ENCODE measurements at places on chromosomes 3 and 15. TPM values are rescaled to one million over a fixed set of nuclear protein-coding genes. Genes with fewer than 3 reads are reported as not detected.

CCDC9B gene
- total RNA-seq: 1.0 TPM

SMCO1 gene
- not detected for total RNA-seq

WDR76 gene
- 11.1 TPM for total RNA-seq

PLOD2 gene
- total RNA-seq: 65.4 TPM

PLAAT1 gene
- total RNA-seq: not detected

FAN1 gene
- 20.1 TPM for total RNA-seq

P4HTM gene
- not detected for total RNA-seq

ADAMTS9 gene
- total RNA-seq: not detected

TF gene
- 4,983 TPM for total RNA-seq

FBXO40 gene
- not detected for total RNA-seq

CCDC191 gene
- 1.2 TPM for total RNA-seq

SAMMSON gene
- total RNA-seq: not detected

IQCF6 gene
- not detected for total RNA-seq

SI gene
- not detected for total RNA-seq

B4GALT4 gene
- 23.8 TPM for total RNA-seq

CATSPER2 gene
- total RNA-seq: 0.53 TPM

All from HepG2 (cell line).